Right forelimb (tissue), 1 donor: ENCODE measurements at places on chromosomes 3 and 15.
A peak's percentile ranks its signal among the peaks of the same experiment; 100 is the strongest.

DNA sequence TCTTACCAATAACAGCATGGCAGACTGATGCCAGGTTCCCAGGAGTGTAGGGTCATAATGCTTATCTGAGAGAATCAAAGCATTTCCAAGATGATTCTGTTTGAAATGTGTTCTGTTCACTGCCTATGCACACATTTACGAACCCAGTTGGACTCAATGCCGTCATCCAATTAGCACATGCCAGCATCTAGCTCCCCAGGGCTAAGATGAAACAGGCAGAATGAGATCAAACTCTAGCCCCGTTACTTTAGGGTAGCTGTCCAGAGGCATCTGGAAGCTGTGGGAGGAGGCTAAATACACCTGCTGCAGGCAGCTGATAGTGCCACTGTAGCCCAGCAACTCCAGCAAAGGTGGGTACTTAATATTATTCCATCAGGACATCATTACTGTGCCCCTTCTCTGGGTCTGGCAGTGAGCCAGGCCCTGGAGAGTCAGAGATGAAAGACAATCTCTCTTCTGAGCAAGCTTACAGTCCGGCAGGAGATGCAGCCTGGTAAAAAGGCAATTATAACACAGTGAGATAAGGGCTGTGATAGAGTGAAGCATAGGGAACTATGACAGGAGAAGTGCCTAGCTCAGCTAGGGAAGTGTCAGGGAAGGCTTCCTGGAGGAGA lies 156.4 kb upstream of the PPP2R3A start:
- no peak for DNase-seq

DNA sequence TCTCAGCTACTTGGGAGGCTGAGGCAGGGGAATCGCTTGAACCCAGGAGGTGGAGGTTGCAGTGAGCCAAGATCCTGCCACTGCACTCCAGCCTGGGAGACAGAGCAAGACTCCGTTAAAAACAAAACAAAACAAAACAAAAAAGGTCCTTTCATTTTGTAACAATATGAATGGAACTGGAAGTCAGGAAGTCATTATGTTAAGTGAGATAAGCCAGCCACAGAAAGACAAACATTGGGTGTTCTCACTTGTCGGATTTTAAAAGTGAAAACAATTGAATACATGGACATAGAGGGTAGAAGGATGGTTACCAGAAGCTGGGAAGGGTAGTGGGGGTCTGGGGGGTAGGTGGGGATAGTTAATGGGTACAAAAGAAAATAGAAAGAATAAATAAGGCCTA lies 12.5 kb upstream of the B3GALNT1 start:
- no peak for DNase-seq

GRCh38 chr3:23258110-23258509 lies 55.0 kb downstream of the UBE2E2 start:
- DNase-seq, result no peak

- DNase-seq, result no peak
These were observed 4.5 kb downstream of the UROC1 start for GRCh38 chr3:126512916-126513650.

GRCh38 chr3:66565301-66565700 lies 64.5 kb upstream of the LRIG1 start:
- no peak for DNase-seq

GRCh38 chr15:98724048-98724447 lies 75.7 kb downstream of the IGF1R start:
- no peak for DNase-seq

GRCh38 chr3:13141991-13142412 lies 68.8 kb upstream of the IQSEC1 start:
- peak; percentile 73 for DNase-seq

- no peak for DNase-seq
These were observed 14.9 kb upstream of the MYH15 start for GRCh38 chr3:108525256-108525655.

DNA sequence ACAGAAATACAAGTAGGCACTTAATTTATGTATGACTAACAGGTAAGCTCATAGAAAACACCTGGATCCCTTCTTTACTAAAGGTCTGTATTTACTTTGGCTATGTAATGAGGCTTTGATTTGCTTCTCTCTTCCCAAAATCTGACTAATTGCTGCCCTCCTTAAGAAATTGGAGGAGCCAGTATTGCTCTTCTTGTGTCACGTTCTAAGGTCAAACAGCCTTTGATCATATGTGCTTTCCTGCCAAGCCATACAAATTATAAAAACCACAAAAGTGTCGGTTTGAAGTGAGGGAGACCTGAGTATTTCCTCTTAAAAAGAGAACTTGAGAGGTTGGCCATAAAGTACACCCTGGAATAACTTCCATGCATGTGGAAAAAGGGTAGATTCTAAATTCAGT lies 112.1 kb upstream of the MB21D2 start:
- DNase-seq, result no peak

GRCh38 chr15:82709421-82710207 lies at the start of gene AP3B2:
AP3B2 (minus strand) TSS chr15:82709875; CDS start chr15:82709706, 169 bp downstream.
- DNase-seq, result peak; percentile 78

- peak; percentile 79 for DNase-seq
These were observed 215.6 kb upstream of the RBMS3 start for GRCh38 chr3:29065211-29065785.

DNA sequence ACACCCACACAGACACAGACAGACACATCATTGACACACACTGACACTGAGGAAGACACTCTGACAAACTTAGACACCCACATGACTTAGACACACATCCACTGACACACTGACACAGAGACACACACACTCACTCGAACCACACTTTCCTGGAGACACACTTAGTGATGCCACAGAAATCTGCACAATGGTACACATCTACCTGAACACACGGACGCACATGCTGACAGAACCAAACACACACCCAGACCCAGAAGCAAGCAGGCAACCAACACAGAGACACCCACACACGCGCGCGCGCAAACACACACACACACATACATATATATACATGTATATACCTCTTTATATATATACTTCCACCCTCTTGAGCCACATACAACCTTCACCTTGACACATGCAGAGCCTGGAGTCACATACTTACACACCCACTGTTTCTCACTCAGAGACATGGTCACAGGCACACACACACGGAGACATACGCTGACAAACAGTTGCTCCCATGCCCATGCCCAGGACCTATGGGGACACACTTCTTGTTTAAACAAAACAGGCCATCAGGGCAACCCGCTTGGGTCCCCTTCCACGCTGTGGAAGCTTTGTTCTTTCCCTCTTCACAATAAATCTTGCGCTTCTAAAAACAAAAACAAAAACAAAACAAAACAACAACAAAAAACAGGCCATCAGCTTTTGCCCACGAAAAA lies 913 bp upstream of the SCN5A start:
- no peak for DNase-seq

DNA sequence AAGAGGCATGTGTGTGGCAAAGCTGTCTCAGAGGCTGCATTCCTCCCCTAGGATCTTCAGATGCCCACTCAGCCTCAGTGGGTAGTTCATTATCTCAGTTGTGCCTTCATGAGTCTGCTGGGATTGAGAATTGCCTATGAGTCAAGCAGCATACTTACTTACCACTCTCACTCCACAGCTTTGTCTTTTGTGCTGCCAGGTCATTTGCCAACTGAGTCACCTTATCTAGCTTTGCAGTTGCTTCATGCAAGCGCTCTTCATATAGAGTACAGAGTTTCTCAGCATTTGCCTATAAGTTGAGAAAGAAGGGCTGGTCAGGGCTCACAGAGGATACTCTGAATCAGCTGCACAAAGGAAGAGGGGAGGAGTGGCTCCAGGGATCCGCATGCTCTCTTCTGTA lies 89.5 kb downstream of the MYH15 start:
- no peak for DNase-seq

- DNase-seq, result no peak
These were observed 22.1 kb upstream of the POLG start for GRCh38 chr15:89356634-89357298.

GRCh38 chr3:142779591-142779990 lies 55.8 kb downstream of the TRPC1 start:
- DNase-seq, result no peak

GRCh38 chr3:52454938-52455282 lies 494 bp upstream of the NISCH start:
- no peak for DNase-seq

DNA sequence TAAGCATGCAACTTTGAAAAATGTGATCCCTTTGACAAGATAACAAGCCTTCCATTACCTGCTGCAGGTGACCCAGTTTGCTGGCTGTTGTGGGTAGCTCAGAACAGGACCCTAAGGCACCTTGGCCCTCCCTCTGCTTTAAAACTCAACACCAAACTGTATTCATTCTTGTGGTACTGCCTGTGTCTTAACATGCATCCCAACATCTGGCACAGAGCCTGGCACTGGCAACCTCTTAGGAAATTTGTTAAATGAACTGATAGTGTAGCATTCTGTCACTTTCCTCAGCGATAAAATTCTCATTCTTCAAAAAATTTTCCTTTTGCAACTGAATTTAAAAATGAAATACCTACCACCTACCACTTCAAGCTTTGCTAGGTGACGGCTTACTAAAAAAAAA lies 287.3 kb upstream of the ADAMTS9 start:
- no peak for DNase-seq
